RWPE2 (cell line): ENCODE measurements at places on chromosomes 1 and 21.

DNA sequence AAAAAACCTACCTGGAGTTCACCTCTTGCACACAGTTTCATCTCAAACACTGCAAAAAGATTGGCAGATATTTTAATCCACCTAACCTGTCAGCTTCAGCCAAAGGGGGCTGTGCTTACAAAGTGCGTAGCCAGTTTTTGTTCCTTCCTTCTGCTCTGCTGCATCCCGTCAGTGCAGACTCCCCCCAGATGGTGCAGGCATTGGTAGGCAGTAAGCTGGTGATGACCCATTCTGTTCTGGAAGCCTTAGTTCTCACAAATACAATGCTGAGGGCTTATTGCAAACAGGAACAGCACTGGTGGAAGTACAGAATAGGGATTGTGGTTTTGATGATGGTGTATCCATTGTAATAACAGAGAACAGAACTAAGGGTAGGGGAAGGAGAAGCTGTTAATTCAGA is 239.5 kb downstream of the RYR2 start:
- DNase-seq: no peak

DNA sequence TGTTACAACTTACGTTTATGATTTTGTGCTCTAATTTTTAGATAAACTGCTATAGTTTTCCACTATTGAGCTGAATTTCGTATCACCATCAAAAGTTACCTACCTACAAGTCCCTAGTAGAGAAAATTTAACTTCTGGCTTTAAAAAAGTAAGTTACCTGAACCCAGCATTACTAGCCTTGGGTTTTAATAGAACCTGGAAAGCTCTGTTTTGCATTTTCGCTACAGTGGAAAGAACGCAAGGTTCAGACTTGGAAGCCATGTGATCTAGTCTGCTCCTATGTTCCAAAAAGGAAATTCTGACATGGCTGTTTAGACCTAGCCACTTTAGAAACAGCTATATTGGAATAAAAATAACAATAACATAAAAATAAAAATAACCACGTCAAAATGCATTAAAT is 110.5 kb downstream of the SLC45A1 start:
- no peak for DNase-seq

GRCh38 chr1:19512545-19512944 is 27.2 kb upstream of the CAPZB start:
- DNase-seq: no peak

- no peak for DNase-seq
These were observed 147.9 kb downstream of the C1orf21 start for GRCh38 chr1:184534690-184535089.

DNA sequence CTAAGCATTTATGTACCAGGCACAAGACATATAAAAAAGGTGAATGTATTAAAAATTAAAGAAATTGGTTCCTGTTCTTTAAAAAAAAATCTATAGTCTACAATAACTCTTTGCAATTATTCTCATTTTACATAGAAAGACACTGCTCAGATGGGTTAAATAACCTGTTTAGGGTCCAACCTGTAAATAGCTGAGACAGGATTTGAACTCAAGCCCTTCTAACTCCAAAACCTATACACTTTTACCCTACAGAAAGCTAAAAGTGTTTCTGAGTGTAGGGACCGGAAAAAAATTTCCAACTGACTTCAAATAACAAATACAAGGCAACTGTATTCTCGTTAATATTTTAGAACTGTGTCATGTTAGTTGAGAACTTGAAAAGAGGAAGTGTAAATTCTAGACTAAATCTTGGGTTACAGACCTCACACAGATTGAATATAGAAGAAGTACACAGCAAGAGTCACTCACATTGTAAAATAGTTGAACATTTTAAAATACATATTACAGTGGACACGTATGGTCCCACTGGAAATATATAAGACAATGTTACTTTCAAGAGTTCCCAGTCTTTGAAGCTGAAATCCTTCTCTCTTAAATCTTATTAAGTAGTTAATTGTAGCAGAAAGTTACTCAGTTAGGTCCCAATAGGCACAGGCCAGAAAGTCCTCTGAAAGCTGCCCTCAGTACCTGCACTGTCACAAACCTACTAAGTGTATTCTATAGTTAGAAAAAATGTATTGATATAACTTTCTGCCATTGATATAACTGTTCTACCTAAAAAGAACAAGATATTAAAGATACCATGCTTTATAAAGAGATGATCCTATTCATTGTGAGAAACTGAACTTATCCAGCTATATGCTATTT is 7.3 kb downstream of the EDEM3 start:
- no peak for DNase-seq

GRCh38 chr1:73162564-73162963 is 880.2 kb upstream of the NEGR1 start:
- no peak for DNase-seq

GRCh38 chr1:33465316-33465715 is 7.1 kb upstream of the ZSCAN20 start:
- DNase-seq: no peak

DNA sequence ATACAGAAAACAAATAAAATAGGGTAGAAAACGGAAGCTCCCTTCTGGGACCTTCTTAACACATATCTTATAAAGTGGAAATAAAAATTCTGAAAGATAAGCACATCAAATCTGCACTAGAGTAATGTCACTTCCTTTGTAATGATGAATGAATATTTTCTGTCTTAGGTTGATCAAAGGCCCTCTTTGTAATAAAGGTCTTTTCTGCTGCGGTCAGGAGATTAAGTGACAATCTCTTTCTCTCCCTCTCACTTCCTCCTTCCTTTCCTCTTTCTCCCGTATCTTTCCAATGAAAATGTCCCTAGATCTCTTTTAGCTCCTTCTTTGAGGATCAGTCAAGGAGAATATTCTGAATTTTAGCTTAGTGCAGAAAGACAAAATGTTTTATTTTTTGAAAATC is 33.8 kb downstream of the TMCO1 start:
- DNase-seq: no peak
